Hepatocyte (in vitro differentiated cells): ENCODE measurements at places on chromosomes 12 and 14. TPM values are rescaled to one million over a fixed set of nuclear protein-coding genes. Genes with fewer than 3 reads are reported as not detected.

The TAS2R50 gene
- not detected in 2 replicates for polyA plus RNA-seq

DNA sequence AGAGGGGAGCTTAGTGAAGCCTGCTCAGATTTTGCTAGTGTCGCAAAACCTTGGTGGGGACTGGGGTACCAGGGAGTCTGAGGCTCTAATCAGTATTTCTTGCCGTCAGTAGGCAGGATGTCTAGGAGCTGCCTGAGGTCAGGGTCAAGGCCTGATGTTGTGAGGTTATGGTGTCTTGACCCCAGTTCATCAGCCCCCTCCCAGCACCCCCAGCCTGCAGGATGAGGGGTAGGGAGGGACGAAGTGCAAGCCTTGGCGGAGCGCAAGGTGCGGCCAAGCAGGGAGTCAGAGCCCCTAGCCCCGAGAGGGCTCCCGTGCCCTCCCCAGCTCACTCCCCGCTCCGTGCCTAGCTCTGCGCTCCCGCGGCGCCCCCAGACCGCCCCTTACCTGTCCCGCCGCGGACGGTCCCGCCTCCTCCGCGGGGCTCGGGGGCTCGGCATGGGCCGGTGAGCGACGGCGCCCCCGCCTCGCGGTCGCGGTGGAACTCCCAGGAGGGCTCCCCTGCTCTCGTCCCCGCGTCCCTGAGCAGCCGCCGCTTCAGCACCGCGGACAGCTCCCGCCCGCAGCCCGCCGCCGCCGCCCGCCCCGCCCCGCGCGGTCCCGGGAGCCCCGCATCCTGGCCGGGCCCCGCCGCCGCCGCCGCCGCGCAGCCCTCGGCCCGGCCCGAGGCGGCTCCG lies 347 bp downstream of the SYNDIG1L start:
- H3K27ac ChIP-seq = no peak overlapping the region
- no peaks in the 10 kb centered on the region for H3K36me3 ChIP-seq
- H3K27me3 ChIP-seq = peaks cover 71% of the 10 kb centered on the region
- no peak overlapping the region for H3K4me3 ChIP-seq
- H3K4me1 ChIP-seq = no peaks in the 10 kb centered on the region

DNA sequence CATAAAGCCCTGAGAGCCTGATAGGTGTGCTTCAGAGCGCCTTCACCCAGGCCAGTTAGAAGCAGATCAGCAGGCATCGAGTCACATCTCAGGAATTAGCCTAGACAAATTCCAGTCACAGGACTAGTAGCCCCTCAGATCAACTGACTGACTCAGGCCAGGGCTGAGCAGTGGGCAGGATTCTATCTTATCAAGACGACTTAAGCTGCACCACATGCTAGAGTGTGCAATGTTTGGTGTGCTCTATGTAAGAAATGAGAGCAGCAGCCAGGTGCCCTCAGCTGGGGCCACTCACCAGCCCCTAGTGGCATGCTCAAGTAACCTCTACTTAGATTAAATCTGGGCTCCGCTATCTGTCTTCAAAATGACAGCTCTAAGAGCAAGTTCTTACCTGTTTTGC lies 19.7 kb upstream of the NGB start:
- H3K4me1 ChIP-seq = no peaks in the 10 kb centered on the region
- no peaks in the 10 kb centered on the region for H3K27me3 ChIP-seq
- DNase-seq = peak; percentile 35
- no peaks in the 10 kb centered on the region for H3K36me3 ChIP-seq
- H3K4me3 ChIP-seq = no peak overlapping the region

- H3K4me1 ChIP-seq = no peaks in the 10 kb centered on the region
- H3K27ac ChIP-seq = no peak overlapping the region
- no peaks in the 10 kb centered on the region for H3K27me3 ChIP-seq
- DNase-seq = no peak
These were observed 746.7 kb upstream of the TBX3 start for GRCh38 chr12:115430636-115431035.

DNA sequence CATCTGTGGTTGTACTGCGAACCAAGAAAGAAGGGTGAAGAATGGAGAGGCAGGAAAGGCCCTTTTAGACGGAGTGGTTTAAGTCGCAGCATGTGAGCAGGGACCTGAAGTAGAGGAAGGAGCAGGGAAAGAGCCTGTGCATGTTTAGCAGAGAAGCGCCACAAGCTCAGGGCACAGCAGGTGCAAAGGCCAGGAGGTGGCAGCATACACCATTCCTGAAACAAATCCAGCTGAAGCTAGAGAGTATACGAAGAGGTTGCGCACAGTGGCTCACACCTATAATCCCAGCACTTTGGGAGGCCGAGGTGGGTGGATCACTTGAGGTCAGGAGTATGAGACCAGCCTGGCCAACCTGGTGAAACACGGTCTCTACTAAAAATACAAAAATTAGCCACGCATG lies 49.9 kb downstream of the HELB start:
- no peaks in the 10 kb centered on the region for H3K4me1 ChIP-seq
- H3K27me3 ChIP-seq = no peaks in the 10 kb centered on the region
- H3K36me3 ChIP-seq = no peaks in the 10 kb centered on the region
- H3K4me3 ChIP-seq = no peak overlapping the region

- no peaks in the 10 kb centered on the region for H3K36me3 ChIP-seq
- peaks cover 49% of the 10 kb centered on the region for H3K4me1 ChIP-seq
- H3K27me3 ChIP-seq = no peaks in the 10 kb centered on the region
- H3K27ac ChIP-seq = peak overlapping the region; percentile 74
These were observed 1.4 kb upstream of the GLRX5 start for GRCh38 chr14:95533391-95533821.

- no peaks in the 10 kb centered on the region for H3K27me3 ChIP-seq
- no peak overlapping the region for H3K4me3 ChIP-seq
- H3K36me3 ChIP-seq = no peaks in the 10 kb centered on the region
- H3K4me1 ChIP-seq = no peaks in the 10 kb centered on the region
- no peak for DNase-seq
- H3K27ac ChIP-seq = no peak overlapping the region
These were observed 14.2 kb downstream of the RAB21 start for GRCh38 chr12:71768900-71769299.

- no peak overlapping the region for H3K4me3 ChIP-seq
- no peaks in the 10 kb centered on the region for H3K27me3 ChIP-seq
- H3K4me1 ChIP-seq = no peaks in the 10 kb centered on the region
These were observed 44.5 kb downstream of the GTF2A1 start for GRCh38 chr14:81176241-81176640.

GRCh38 chr12:1481906-1482305 lies 112.5 kb downstream of the FBXL14 start:
- peak overlapping the region; percentile 9 for H3K27ac ChIP-seq
- DNase-seq = no peak
- H3K36me3 ChIP-seq = no peaks in the 10 kb centered on the region
- H3K27me3 ChIP-seq = no peaks in the 10 kb centered on the region
- no peaks in the 10 kb centered on the region for H3K4me1 ChIP-seq

GRCh38 chr12:3230758-3231375 lies 153.7 kb downstream of the TSPAN9 start:
- H3K27me3 ChIP-seq = no peaks in the 10 kb centered on the region
- H3K27ac ChIP-seq = no peak overlapping the region
- H3K36me3 ChIP-seq = no peaks in the 10 kb centered on the region
- H3K4me1 ChIP-seq = peaks cover 7% of the 10 kb centered on the region
- no peak overlapping the region for H3K4me3 ChIP-seq

DNA sequence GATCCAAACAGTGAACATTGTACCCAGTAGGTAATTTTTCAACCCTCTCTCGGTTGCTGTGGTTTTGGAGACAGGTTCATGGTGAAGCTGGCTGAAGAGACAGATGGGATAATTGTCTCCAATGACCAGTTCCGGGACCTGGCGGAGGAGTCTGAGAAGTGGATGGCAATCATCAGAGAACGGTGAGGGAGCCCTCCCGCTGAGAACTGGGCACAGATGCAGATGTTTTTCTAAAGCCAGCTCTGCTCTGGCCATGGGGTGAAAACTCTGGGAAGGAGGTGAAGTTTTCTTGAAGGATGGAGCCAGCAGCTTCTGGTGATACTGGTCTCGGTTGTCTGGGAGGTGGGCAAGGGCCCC lies 6.2 kb downstream of the KHNYN start:
- no peak for DNase-seq
- H3K27ac ChIP-seq = no peak overlapping the region
- peaks cover 10% of the 10 kb centered on the region for H3K4me1 ChIP-seq
